ENCODE measurements at places on chromosomes 7 and 10.

GRCh38 chr7:130047831-130048230 lies 3.3 kb downstream of the ZC3HC1 start:
- DNase-seq: no peak

DNA sequence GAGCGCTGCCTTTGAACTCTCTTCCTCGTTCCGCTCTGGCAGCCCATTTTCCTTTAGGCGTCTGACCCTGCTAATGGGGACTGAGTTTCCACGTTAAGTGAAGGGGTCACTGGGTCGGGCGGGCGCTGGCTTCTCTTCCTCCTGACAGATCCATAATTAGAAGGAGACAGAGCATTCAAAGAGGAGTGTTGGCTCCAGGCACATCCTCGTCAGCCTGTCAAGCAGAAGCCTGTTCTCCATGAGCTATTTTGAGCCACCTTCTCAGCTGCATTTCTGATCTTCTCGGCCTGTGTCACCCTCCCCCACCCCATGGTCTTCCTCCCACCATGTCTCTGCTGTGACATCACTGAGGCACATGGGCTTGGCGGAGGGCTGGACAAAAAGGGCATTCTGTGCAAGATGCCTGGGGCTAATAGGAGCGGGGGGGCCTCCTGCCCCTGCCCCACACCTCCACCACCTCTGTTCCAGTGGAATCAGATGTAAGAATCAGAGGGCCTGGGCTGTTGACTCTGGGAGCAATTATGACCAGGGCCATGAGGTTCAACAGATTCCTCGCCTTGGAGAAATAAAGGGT lies 248.1 kb downstream of the PLXNA4 start:
- DNase-seq: no peak

DNA sequence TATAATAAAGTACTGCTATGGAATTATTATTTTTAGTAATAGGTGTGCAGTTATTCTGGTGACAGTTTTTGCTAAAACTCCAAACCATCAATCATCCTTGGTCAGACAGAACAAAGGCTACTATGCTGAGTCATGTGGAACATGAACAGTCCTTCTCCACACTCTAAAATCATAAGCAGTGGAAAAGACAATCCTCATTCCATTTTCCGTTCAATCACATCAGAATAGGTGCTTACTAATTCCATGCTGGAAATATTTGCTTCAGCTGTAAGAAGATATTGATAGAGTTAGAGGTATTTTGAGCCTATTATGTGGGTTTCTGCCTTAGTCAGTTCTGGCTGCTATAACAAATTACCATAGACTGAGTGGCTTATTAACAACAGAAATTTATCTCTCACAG lies 82.9 kb downstream of the FAM13C start:
- DNase-seq: no peak

DNA sequence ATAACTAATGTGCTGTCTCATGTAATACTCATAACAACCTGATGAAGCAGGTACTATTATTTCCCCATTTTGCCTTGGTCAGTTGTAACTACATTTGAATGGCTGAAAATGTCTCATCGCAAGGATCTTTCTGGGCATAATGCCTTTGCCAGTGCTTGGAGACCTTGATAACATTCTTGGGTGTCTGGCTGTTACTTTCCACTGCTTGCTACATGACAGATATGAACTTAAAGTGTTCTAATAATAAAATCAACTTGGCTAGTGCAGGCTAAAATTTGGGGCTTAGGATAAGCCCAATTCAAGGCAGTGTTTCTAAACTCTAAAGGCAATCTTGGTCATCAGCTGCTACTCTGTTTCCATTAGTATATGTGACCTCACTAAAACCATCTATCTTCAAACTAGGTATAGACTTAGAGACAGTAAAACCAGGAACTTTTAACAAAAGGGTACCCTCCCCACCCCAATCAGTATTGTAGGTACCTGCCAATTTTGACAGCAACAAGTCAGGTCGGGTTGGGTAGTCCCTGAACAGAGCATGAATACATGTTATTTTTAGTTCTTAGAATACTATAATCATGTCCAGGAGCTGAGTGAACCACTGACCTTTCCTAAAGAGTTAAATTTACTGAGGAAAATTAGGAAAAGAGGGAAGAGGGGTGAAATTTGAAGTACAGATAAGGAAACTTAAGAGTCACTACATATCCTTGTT lies 68.2 kb upstream of the AHR start:
- DNase-seq: no peak

GRCh38 chr7:132779164-132779563 lies 202.9 kb upstream of the PLXNA4 start:
- no peak for DNase-seq

DNA sequence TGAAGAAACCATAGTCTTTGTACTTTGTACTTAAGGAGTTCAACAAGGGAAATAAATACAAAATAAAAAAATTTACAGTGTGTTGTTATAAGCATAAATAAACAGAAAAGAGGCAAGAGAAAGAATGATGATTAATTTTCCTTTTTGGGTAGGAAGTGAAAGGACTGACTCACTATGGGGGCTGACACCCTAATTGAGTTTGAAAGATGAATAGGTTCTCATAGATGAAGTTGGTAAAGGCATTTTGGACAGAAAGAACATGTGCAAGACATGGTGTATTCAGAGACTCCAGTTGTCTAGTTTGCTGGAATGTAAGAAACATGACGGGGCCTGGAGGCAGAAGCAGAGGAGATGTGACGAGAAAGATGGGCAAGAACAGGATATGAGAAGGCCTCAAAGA lies 83.7 kb downstream of the VPS50 start:
- no peak for DNase-seq

DNA sequence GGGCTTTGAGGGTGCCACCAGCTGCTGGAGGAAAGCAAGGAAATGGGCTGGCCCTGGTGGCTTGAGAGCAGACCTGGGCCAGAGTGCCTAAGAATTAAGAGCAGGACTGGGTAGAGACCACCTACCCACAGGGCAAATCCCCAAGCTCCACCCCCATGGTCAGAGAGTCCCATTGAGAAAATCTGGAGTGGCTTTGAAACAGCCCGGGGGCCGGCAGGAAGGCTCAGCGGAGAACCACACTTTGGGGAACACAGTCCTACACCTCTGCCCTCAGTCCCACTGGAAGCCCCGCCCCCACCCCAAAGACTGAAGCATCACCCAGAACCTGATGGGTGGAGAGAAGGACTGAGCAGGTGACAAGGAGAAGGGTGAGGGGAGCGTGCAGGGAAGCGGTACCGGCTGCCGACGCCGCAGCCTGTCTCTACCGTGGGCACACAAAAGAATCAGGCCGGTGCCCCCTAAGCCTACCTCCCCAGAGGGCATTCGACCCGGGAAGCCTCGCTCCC lies 3.6 kb downstream of the SMARCD3 start:
- DNase-seq: no peak

DNA sequence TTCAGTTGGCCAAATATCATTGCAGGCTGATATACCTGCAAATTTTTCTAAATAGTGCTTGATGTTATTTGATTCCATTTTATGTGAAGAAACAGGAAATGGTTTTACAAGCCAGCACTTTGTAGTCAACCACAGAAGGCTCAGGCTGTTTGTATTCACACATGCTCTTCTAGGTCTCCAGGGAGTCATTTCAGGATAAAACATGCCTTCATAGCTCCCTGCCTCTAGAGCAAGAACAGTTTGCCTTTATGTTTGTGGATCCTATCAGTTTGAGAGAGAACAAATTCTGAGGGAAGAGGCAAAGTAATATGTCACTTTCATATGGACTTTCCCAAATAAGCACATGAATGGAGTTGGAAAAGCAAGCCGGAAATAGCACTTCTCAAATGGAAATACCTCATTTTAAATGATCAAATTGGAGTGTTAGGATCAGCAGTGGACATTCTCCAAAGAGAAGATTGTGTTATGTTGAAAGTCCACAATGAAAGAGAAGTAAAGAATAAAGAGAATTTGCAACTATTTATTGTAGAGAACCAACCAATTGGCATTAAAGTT lies 277.6 kb downstream of the KCND2 start:
- no peak for DNase-seq

DNA sequence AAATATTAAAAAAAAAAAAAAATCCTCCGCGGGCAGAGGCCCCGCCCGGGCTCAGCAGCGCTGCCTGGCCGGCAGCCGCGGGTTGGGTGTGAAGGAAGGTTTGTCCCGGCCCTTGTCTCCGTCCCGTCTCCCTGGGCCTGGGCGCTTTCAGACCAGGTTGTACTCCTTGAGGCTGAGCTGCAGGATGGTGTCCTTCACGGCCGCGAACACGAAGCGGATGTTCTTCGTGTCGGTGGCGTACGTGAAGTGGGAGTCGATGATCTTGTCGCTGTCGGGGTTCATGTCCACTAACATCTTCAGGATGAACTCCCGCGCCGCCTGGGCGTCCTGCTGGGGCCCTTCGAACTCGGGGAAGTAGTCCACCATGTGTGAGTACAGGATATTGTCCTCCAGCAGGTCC lies 123.7 kb upstream of the KCTD7 start:
- no peak for DNase-seq

DNA sequence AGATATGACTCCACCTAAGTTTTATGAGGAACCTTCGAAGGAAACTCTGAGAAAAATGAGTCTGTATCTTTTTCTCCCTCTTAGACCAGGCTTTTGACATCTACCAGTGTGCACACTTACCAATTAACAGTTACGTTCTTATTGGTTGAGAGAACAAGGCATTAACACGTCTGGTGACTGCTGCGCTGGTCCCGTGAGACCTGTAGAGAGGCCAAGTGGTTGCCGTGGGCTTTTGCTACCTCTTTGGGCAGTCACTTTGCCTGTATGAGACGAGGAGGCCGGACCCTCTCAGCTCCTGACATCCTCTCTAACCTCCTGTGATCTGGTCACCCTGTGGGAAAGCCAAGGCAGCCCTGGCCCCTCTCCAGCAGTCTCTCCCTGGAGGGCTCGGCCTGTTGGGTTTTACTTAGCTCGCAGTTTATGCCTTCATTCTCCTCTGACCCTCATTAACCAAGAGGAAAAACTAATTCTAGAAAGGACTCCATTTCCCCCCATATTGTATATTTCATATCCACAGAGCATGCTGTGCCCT lies 513.9 kb upstream of the GALNT17 start:
- no peak for DNase-seq

DNA sequence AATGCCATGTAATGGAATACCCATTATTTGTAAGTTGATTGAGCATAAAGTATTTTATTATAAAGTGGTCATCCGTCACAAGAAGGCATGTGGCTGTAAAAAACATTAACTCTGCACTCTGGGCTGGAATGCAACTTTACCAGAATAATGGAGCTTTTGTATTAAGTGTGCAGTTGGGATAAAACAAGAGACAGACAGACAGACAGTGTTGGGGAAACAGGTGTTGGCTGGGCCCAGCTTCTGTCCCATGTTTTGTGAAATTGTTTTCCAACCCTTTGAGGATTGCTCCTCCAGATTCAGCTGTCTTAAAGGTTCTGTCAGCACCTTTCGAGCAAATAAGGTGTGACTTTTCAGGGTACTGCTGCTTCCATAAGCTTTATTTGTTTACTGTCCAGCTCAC lies 67.9 kb upstream of the NFKB2 start:
- no peak for DNase-seq

GRCh38 chr10:121525251-121526134 lies 72.8 kb downstream of the FGFR2 start:
- DNase-seq: no peak

DNA sequence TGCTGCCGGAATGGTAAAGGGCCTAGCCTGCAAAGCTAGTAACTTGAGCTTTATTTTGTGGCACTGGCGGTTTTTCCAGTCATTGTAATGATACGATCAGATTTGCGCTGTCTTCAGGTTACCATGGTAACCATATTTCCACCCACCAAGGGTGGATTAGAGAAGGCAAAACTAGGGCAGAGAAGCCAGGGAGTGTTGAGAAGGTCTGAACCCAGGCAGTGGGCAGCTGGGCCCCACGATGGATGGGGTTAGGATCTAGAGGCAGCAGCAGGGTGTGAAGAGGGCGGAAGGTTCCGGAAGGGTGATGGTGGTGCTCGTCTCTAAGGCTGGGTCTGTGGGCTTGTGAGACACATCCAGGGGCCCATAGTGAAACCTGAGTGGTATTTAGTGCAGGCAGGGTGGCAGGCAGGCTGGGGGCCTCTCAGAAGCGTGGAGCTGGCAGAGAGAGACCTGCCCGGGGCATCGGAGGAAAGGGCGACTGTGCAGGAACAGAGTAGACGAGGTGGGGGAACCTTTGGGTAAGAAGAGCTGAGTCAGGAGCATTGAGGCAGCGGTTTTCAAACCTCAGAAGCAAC lies 87.9 kb upstream of the GTF2I start:
- DNase-seq: no peak

DNA sequence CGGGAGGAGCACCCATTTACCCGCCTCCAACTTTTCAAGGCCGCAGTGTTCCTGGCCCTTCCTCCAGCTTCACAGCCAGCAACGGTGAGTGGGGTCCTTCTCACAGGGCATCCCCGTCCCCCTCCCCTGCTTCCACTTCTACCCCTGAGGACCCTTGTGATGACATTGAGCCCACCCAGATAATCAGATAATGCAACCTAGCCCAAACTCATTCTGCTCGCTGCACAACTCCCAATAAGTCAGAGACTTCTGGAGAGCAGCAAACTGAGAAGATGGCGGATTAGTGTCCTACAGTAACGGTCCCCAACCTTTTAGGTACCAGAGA lies 74.5 kb downstream of the OAT start:
- DNase-seq: no peak

- DNase-seq: no peak
These were observed 2.4 kb upstream of the CNOT4 start for GRCh38 chr7:135512135-135512887.

DNA sequence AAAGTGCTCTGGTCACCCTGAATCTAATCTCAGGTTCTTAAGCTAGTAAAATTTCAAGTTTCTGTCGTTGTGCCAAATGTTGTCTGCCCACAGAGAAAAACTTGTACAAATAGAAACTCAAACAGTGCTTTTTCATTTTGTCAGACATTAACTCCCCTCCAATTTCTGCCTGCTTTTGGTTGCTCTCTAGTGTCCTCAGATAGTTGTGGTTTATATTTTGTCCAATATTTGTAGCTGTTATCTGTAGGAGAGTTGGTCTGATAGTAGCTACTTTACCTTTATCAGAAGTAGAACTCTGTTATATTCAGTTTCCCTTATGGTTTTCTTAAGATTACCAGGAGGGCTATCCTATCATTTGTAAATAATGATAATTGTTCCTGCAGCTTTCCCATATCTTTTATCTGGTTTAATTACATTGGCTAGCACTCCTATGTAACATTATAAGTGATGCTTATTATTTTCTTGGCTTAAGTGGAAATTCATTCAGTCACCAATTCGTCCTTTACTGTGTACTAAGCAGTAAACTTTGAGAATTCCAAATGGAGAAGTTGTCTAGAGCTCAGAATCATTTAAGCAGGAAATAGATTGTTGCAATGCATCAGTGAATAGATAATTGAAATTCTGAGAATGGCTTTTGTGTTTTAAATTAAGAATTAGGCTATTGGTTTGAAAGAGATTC lies 91.0 kb downstream of the ANKIB1 start:
- DNase-seq: no peak

DNA sequence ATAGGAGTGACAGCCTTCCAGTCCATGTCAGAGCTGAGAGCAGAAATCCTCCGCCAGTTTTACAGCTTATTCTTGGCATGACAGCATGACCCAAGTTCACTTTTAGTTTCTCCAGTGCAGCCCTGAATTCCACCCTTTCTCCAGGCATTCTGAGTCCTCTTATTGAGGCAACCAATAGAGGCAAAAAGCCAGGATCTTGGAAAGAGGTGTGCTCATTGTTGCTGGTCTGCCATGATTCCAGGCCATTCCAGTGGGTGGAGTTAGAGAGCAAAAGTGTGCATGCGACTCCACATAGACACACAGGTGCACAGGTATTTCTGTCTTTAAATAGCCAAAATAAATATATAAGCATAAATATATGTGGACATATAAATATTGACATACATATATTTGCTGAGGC lies 224.7 kb upstream of the ADARB2 start:
- no peak for DNase-seq

- DNase-seq: no peak
These were observed 85.9 kb downstream of the XPNPEP1 start for GRCh38 chr10:109837384-109837783.

All from stimulated activated CD4-positive, alpha-beta T cell treated with anti-CD3 and anti-CD28 coated beads, Interleukin-4, amount 100 ng/mL, for 1 hour (primary cell).